HuH-7 (cell line): ENCODE measurements at places on chromosomes 16 and 17.
A peak's percentile ranks its signal among the peaks of the same experiment; 100 is the strongest.

DNA sequence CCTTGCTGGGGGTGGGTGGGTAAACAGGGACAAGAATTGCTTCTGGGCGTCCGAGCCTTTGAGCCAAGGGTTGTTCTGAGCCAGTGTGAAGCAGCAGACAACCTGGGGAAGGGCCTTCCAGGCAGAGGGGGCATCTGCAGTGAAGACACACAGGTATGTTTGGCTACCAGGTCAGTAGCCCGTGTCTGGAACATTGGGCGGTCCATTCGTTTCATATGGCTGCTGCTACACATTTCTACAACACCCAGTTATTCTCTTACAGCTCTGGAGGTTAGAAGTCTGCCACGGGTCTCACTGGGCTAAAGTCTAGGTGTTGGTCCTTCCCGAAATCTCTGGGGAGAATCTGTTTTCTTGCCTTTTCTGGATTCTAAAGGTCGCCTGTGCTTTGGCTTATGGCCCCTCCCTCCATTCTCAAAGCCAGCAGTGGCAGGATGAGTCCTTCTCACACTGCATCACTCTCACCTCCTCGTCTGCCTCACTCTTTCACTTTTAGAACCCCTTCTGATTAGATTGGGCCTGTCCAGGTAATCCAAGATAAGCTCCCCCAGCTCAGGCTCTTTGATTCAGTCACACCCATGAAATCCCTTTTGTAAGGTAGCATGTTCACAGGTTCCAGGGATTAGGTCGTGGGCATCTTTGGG, 136.1 kb downstream of the CLEC16A start:
- no peak for DNase-seq

- peak; percentile 84 for DNase-seq
Measured at GRCh38 chr17:38444151-38444550, 15.9 kb downstream of the ARHGAP23 start.

DNA sequence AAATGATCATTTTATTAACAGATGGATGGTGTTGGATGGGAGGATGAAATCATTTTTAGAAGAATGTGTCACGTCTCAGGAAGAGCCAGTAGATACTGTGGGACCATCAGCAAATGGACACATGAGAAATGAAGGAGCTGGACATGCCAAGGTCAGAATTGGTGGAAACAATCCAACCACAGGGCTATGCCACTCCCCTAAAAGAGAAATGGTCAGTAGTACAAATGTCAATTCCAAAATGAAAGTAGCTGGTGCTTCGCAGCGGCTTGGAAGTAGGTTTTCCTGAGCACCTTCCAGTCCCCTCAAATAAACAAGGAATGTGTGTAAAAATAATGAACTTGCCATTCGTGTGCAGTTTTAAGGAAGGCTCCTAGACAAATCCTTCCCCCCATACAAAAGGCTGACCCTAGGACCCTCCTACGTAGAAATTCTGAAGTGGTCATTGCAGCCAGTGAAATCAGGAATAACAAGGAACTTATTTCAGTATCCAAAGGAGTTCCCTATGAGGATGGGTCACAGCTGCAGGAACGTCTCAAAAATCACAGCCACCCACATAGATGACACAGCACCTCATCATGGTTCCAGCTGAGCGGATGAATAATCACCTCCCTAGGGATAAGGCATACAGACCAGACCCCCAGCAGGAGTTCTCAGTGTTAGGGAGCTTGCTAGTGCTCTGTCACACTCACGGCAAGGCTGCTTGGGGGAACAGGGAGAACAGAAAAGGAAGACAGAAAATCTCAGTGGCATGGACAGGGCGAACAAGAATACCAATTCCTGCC, 239.2 kb downstream of the HS3ST3A1 start:
- DNase-seq = no peak

DNA sequence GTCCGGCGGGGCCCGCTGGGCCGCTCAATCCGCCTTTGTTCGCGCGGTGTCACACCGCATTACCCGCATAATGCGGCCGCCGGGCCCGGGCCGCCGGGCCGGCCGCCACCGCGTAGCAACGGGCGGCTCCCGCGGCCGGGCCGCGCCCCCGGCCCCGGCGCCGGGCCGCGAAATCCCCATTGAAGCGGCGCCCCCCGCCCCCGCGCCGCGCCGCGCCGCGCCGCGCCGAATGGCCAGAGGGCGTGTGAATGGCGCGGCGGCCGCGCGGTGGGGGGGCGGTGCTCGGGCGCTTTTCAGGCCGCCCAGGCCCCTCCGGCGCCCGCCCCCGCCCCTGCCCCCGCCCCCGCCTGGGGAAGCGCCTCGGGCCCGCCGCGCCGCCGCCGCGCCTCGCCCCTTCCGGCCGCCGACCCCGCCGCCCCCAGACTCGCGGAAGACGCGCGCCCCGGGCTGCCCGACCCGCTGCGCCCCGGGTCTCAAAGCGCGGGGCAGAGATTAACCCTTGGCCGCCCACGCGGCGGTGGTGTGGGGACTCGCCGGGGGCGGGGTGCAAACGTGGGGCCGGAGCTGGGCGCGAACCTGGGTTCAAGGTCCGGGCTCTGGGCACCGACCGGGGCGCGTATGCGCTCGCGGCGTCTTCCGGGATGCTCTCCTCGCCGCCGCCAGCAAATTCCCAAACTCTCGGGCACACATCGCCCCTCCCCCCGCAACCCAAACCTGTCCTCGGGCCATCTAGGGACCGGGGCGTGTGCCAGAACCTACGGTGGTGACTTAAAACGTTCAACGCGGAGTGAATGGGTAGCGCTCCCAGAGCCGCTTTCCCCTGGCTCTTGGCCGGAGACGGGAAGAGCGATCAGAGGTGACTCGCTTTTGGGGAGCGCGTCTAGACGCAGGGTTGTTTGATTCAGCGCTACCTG, 46.7 kb downstream of the WNT3 start:
- peak; percentile 72 for DNase-seq

DNA sequence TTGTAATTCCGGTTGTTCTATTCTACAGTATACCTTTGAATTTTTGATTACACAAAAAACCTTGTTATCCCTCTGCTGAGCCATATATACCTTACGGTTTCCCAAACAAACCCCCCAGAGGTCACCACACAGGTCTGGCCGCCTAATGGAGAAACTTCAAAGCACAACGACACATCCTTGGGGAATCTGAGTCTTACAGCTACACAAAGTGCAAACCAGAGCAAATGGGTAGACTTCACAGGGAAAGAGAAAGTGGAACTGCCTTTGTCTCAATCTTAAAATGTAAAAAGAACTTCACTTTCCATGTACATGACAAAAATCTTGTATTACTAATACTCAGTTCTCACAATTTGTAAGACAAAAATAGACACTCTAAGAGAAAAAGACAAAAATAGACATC, 2.7 kb downstream of the FBXO31 start:
- DNase-seq = no peak

DNA sequence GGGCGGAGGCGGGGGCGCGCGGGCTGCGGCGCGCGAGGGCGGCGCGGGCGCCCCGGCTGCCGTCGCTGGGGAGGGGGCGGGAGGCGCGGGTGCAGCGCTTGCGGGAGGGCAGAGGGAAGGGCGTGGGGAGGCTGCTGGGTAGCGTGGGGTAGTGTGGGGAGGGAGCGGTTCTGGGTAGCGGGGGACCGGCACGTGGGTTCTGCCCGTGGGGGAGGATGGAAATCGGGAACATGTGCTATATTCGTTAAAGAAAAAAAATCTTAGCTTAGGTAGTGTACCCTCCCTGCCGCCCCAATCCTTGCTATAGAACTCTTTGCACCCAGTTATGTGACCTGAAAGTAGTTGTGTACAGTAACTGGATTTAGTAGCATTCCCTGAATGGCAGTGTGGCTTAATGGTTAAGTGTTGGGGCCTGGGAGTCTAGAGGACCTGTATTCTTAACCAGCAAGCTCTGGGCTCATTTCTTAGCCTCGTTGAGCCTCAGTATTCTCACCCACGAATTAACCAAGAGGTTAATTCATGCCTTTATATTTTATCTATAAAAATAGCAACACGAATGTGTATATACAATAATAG, 646 bp downstream of the RABEP1 start:
- no peak for DNase-seq

- DNase-seq = no peak
Measured at GRCh38 chr16:22874394-22874793, 60.4 kb downstream of the HS3ST2 start.

DNA sequence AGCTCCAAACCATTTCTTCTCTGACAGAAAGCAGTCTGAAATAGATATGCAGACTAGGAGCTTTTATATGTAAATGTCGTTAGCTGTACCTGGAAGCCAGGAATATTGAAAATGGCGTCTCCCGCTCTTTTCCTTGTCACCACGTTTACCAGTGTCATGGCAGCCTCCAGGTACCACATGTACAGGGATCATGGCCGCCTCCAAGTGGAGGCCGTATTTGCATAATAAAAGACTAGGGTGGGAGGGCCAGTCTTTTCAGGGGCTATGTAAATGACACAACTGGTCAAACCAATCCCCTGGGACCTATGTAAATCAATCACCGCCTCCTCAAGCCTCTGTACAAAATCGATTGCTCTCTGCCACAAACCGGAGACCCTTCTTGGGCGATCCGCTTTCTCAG, 54.3 kb downstream of the MYOCD start:
- DNase-seq = no peak

GRCh38 chr16:48580925-48581500, 29.0 kb downstream of the N4BP1 start:
- no peak for DNase-seq

DNA sequence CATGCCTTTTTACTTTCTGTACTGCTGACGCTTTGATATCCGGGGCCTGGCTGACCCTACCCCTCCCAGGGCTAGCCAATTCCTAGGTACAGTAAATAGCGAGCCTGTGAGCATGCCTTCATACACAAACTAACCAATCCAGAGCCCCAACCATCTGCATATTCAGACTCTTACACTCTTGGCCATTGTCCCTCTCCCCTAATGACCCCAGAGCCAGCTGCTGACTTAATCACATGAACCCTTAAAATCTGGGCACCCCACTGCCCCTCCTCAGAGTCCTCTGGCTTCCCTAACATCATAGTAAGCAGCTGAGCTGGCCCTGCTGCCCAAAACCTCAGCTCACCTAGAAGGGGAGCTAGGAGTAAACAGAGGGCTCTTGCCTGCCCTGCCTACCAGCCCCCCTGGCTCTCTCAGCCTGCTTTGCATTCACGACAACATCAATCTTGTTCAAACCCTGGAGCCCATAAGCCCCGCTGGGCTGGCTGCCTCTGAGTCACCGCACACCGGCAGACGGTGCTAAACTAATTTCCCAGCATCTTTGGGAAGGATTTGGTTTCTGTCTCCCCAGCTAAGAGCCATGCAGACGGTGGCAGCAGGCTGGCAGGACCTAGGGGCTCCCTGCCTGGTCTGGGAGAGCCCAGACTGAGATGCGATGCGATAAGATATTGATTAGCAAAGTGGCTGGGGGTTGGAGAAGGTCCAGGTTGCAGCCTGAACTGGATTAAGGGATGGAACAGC, 63.2 kb downstream of the CLEC19A start:
- no peak for DNase-seq

GRCh38 chr17:77502626-77503292, 362.0 kb downstream of the SEC14L1 start:
- DNase-seq = no peak

GRCh38 chr17:7947651-7948050, 15.6 kb downstream of the CNTROB start:
- no peak for DNase-seq

- DNase-seq = no peak
Measured at GRCh38 chr16:87607871-87608270, 5.6 kb downstream of the JPH3 start.

DNA sequence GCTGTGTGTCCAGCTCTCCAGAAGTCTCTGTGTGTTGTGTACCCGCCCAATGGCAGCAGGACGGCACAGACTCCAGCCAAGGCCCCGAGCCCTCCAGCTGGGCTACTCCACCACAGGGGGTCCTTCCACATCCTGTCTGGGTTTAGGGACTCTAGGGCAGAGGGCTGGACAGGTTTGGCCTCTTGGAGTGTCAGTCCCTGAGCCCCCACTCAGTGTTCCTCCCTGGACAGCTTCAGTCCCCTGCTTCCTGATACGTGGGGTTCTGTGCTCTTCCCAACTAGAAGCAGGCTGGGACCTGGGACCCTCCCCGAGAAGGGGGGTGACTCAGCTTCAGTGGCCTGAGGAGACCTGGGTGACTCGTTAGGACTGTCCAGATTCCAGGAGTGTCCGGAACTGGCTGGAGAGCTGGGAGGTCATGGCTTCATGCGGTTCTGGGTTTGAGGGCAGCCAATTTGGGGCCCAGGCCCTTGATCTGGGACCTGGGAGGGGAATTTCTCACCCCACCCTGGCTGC, 4.2 kb downstream of the CDK3 start:
- DNase-seq = no peak

GRCh38 chr17:20028443-20028842, 19.3 kb downstream of the SPECC1 start:
- no peak for DNase-seq

DNA sequence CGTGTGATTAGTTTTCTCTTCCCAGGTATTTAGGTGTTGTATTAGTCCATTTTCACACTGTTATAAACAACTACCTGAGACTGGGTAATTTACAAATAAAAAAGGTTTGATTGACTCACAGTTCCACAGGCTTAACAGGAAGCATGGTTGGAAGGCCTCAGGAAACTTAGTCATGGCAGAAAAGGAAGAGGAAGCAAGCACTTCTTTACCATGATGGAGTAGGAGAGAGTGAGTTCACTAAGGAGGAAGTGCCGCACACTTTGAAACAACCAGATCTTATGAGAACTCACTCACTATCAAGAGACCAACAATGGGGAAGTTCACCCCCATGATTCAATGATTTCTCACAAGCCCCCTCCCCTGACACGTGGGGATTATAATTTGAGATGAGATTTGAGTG, 1343.7 kb upstream of the GOT2 start:
- no peak for DNase-seq

GRCh38 chr17:83182620-83183101, 103.3 kb downstream of the METRNL start:
- DNase-seq = no peak
